ENCODE measurements at places on chromosomes 12 and 14.

DNA sequence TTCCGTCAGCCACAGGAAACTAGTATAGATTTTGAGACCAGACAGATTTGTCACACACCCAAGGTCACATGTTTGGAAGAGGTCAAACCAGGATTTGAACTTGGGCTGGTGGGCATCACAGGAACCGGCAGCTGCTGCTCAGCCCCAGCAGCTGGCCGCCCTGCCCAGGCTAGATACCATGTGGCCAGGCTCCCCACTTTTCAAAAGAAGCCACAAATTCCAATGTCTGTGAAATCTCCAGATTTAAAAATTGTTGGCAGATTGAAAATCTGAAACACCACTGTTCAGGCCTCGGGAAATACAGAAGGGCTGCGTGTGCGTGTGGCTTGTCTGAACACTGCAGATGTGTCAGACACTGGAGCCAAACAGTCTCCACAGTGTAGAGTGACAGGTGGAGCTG lies 30.4 kb downstream of the MMAB start:
- no peak for DNase-seq

DNA sequence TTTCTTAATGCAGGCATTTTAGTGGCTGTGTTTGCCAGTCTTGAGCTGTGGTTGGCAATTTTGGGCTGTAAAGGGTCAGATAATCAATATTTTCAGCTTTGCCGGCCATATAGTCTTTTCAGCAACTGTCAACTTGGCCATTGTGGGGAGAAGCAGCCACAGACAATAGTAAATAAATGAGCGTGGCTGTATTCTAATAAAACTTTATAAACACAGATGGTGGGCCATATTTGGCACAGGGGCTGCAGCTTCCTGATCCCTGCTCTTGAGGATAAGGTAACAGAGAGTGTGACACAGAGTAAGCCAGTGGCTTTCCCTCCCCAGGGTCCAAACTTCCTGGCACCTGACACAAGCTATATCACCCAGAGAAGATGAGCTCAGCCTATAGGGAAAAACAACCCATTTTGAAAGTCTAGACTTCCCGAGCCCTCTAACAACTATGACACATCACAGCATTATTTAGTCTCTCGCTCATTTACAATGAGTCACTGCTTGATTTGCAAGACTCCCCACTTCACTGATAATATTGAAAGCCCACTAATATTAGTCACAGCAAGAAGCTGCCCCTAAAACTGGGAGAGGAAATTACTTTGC lies 163.1 kb upstream of the TMPO start:
- no peak for DNase-seq

GRCh38 chr12:113407931-113408600 lies 4.4 kb upstream of the SDS start:
- DNase-seq, result no peak

DNA sequence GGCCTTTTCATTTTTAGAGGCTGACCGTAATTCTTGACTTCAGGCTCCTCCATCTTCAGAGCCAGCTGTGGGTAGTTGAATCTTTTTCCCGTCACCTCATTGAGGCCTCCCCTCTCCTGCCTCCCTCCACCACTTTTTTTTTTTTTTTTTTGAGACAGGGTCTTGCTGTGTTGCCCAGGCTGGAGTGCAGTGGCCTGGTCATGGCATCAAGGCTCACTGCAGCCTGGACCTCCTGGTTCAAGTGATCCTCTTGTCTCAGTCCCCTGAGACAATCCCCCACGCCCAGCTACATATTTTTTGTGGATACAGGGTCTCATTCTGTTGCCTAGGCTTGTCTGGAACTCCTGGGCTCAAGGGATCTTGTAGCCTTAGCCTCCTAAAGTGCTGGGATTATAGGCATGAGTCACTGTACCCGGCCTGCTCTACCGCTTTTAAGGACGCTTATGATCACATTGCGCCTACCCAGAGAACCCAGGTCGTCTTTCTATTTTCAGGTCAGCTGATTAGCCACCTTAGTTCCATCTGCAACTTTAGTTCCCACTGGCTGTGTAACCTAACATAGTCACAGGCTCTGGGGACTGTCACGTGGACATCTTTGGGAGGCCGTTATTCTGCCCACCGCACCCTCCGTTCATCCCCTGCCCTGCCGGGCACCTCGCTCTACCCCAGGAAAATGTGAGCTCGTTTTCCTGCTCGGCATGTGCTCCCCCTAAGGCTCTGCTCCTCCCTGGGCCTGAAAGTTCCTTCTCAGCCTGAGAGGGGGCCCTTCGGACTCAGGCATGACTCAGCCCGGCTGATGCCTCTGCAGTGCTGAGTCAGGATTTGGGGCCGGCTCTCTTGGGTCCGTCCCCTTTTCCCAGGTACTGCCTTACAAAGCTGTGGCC lies 13.4 kb downstream of the TNFAIP2 start:
- no peak for DNase-seq

GRCh38 chr12:109475993-109476806 lies 900 bp downstream of the KCTD10 start:
- DNase-seq, result no peak

- DNase-seq, result peak; percentile 36
These were observed 59.0 kb downstream of the GALNT16 start for GRCh38 chr14:69318901-69319475.

- DNase-seq, result no peak
These were observed 475 bp upstream of the PCNX1 start for GRCh38 chr14:70906793-70907175.

- DNase-seq, result no peak
These were observed 98.7 kb downstream of the DDHD1 start for GRCh38 chr14:53054457-53054856.

Data from type B pancreatic cell (in vitro differentiated cells).